ENCODE measurements at places on chromosomes 16 and 17.
A peak's percentile ranks its signal among the peaks of the same experiment; 100 is the strongest.

DNA sequence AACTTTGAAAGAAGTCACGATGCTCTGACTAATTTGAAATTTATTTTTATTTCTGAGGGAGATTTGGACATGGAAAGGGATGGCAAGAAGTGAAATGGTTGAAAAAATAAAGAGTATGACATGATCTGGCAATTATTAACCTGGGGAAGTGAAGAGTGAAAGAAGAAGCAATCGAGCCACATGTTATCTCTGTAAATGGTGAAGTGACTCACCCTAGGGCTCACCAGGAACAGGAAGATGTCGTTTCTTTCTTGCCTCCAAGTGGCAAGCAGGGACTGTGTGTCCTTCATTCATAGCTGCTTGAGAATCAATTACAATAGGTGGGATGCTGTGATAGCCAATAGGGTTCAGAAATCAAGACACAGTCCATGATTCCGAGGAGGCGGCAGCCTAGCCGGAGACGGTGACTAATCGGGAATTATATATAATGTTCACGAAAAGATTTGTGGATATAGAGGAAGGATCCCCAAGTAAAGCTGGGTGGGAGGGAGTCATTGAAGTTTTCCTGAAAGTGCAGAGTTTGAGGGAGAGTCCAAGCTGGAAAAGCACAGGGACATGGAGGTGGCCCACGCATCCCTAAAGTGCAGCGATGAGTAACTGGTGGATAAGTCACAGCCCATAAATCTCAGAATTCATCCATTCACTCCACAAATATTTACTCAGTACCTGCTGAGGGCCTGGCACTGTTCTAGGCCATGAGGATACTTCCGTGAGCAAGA lies 18.2 kb upstream of the KRT20 start:
- DNase-seq, result no peak

DNA sequence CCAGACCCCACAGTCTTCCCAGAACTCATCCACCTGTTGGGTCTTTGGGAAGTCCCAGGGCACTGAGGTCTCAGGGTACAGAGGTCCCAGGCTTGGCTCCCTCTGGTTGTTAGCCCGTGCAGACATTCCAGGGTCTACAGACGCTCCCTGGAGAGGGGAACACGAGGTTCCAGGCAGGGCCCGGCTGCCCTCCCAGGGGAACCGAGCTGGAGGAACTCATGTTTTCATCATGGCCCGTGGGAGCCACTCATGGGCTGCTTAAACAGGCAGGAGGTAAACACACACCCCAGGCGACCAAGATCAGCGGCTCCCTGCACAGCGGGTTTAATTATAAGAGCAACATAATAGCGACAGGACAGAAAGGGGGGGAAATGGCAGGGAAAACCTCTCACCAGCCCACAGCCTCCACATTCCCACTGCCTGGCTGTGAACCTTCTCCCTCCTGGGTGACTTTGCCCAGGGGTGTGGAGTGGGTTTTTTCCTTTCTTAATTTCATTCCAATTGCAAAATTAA lies 36.5 kb downstream of the TRARG1 start:
- no peak for DNase-seq

DNA sequence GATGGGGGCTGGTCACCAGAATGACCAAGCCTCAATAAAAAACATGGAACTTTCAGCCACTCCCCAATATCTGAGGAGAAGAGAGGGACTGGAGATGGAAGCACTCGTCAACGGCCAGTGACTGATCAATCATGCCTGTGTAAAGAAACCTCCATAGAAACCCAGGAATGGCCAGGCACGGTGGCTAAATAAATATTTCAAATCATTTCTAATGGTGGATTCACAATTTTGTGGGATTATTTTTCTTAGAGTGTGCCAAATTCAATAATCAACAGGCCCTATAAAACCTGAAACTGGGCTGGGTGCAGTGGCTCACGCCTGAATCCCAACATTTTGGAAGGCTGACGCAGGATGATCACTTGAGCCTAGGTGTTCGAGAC lies 16.4 kb downstream of the NSMCE1 start:
- no peak for DNase-seq

DNA sequence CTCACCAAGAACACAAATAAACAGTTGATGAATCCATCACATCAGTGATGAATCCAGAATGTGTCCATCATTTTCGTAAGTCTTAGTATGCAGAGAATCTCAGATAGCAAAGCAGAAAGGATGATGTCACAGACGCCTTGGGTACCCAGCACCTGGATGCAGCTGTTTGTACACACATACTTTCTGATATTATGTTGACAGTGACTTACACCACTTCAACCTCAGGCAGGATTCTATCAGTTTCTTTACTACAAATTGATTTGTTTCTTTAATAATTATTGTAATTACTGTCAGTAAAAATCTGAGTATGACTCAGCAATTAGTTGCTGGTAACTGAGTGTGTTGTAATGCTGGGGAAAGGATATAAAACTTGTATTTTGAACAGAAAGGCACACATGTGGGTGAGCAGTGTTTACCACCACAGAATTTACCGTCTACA lies 159.8 kb downstream of the RPTOR start:
- DNase-seq, result peak; percentile 12

- DNase-seq, result no peak
Measured at GRCh38 chr16:12215277-12216105, 239.0 kb downstream of the SNX29 start.

- DNase-seq, result no peak
Measured at GRCh38 chr17:50537721-50538548, 5.4 kb downstream of the EPN3 start.

DNA sequence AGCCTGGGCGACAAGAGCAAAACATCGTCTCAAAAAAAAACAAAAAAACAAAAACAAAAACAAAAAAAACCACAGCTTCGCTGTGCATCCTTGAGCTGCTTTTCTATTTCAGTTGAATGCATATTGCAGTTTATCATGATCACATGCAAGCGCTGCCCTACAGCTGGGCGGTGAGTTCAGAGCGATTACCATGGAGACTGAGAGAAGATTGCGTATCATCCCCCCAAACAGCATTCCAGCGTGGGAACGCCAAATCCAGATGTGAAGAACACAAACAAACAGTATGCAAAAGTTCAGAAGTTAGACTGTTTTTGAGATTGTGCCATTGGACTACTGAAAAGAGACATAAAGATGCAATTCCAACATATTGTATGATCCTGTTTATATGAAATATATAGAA lies 15.1 kb upstream of the SLC52A1 start:
- no peak for DNase-seq

- no peak for DNase-seq
Measured at GRCh38 chr16:25265968-25266367, 8.3 kb upstream of the ZKSCAN2 start.

- no peak for DNase-seq
Measured at GRCh38 chr17:64160378-64160777, 30.4 kb upstream of the ERN1 start.

- no peak for DNase-seq
Measured at GRCh38 chr17:7067198-7067597, 12.9 kb downstream of the CLEC10A start.

DNA sequence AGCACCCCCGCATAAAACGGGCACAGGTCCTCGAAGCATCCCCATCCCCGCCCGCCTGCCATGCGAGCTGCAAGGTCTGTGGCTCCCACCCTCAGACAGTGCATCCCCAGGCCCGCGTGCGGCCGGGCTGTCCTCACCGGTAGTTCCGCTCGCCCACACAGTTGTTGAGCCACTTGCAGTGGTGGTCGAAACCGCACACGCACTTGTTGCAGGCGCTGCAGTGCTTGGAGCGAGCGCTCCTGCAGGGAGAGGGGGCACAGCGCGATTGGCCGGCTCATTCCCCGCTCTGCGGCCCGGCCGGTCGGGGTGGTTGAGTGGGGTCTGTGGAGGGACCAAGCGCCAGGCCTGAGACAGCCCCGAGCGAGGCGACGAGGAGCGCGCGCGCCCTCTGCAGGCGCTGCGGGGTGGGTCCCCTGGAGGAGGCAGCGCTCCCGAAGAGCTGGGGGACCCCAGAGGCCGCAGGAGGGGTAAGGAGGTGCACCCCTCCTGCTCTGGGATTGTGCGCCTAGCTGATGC lies 6.0 kb upstream of the TPPP3 start:
- peak; percentile 51 for DNase-seq

GRCh38 chr16:47604306-47604705 lies 143.2 kb downstream of the PHKB start:
- DNase-seq, result no peak

DNA sequence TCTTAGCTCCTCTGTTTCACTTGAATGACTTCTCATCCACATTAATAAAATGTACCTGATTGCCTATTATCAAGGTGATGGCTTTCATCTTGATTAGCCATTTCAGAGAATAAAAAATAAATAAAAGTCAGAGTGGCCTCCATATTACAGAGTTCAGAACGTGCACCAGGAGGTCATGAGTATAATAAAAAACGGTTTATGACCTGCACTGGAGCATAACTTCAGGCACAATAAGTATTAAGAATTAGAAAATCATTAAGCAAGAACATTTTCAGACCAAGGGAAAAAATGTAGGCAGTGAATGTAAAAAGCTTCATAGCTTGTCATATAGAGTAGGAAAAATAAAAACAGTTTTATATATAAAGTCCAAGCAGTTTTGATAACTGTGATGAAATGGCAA lies 11.4 kb downstream of the METTL9 start:
- DNase-seq, result no peak

GRCh38 chr17:2172999-2173398 lies 118.1 kb downstream of the HIC1 start:
- DNase-seq, result no peak

DNA sequence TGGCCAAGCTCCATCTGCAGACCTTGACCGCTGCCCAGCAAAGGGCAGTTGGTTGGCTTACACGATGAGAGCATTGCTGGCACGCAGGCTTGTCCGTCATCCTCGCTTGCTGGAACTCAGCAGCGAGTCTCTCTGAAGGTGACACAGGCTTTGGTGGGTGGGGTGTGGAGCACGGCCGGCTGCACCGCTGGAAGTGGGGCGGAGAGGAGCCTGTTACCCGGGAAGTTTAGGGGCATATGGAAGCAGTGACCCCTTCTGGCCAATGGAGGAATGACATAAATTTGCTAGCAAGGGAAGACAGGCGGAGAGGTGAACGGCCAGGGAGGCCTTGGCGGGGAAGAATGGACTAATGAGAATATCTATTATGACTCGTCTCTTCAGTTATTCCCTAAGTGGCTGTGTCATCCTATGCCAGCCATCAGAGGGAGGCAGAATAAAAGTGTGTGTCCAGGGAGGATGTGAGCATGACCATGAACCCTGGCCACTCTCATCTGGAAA lies 65.9 kb upstream of the SDK2 start:
- DNase-seq, result peak; percentile 82

DNA sequence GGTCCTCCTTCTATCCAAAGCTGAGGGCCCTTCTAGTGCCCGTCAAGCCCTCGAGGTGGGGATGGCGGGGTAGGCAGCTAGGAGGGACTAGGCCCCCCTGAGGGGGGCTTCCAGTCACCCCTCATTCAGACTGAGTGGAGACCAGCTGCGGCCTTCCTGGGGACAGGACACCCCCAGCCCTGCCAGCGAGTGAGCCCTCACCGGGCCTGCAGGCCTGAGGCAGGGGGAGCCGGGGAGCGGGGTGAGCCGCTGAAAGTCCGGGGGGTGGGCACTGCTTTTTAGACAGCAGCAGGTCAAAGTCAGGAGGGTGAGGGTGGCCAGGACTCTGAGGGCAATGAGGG lies 8.7 kb upstream of the KREMEN2 start:
- no peak for DNase-seq

- DNase-seq, result peak; percentile 6
Measured at GRCh38 chr17:2138318-2138717, 83.4 kb downstream of the HIC1 start.

DNA sequence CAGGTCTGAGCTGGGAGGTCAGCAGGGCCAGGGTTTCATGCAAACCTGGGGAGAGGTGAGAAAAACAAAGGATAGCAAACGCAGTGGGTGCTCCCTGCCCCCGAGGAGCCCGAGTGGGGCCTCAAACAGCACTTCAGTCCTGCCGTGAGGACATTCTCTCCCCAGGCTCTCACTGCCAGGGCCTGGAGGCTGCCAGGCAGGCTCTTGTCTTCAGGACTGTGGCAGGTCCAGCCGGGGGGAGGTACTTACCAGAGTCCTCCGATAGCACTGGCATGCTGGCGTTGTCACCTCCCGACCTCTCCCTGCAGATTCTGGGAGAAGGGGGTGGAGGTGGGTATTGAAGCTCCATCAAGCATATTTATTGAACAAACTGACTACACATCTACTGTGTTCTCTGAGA lies 1.3 kb downstream of the MPP3 start:
- no peak for DNase-seq

- DNase-seq, result no peak
Measured at GRCh38 chr16:77738706-77739558, 16.6 kb downstream of the NUDT7 start.

- DNase-seq, result no peak
Measured at GRCh38 chr17:39122991-39123390, 28.4 kb downstream of the PLXDC1 start.

GRCh38 chr17:44792276-44792675 lies 33.5 kb downstream of the ADAM11 start:
- no peak for DNase-seq

DNA sequence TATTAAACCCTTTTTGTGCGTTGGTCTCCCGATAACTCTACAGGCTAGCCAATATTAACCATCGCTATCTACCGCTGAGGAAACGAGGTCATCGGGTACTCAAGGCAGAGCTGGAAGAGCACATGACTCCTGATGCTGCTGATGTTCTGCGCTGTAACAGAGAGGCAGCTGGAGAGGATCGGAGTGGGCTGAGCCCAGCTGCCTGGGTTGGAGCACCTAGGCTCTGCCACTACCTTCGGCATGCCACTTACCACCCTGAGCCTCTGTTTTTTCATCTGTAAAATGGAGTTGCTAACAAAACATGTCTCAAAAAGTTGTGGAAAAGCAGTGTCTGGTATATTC lies 432 bp upstream of the SLC46A1 start:
- DNase-seq, result peak; percentile 30

- no peak for DNase-seq
Measured at GRCh38 chr17:19457830-19458271, 46.8 kb downstream of the RNF112 start.

DNA sequence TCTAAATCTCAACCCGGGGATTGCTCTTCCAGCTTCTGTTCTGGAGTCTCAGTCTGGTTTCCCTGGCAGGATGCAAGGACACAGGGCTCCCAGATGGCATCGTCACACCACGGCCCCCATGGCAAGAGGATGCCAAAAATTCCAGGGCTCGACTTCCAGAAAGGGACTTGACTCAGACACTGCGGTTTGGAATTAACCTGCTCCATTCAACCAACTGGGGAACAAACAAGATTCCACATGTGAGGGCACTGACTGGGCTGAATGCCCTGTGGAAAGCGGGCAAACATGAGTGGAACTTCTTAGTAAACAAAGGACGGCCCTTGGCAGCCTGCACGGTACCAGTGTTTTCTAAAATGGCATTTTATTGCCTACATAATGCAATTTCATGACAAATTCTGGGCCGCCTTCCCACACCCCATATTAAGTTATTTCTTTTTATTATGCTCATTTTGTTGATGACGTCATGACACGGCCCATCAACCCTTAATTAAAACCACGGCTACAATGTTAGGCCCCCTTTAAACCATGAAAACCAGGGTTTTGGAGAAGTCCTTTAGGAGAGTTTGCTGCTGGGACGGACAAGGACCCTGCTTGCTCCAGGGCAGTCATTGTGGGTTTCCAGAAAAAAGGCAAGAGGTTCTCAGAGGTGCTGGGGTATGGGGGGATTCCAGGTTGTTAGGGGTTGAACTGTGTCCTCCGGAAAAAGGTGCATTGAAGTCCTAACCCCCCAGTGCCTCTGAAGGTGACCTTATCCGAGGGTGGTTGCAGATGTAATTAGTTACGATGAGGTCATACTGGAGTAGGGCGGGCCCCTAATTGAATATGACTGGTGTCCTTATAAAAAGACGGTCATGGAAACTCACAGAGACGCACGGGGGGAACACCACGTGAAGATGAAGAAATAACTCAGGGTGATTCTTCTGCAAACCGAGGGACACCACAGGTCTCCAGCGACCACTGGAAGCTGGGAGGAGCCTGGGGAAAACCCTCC lies 205.6 kb downstream of the FOXL1 start:
- DNase-seq, result no peak

GRCh38 chr16:54317101-54317611 lies 30.6 kb upstream of the IRX3 start:
- no peak for DNase-seq

Measured in erythroblast (primary cell).